ENCODE measurements at places on chromosomes 11 and 22.

DNA sequence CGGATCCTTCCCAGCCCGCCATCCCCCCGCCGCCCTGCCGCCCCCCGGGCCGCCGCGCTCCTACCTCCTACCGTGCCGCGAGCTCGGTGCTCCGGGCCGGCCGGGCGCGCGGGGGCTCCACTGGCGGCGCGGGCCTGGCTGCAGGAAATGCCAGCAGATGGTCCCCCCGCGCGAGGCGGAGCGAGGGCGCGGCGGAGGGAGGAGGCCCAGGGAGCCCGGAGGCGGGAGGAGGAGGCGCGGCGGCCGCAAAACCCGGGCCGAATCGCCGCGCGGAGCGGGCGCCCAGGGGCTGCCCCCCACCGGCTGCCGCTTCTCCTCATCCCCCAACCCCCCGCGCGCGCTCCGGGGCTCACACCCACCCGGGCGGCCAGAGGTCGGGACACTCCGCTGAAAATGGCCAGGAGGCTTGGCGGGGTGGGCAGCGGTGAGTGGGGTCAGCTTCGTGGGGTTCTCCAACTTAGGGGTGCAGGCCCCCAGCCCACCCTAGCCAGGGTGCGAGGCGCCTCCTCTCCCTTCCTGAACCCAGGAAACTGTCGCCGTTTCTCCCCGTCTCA lies at the start of gene OSBPL5:
Gene OSBPL5 (minus strand): TSS at position 159 of the 554 bp plus-strand sequence. CDS start 36,162 bp downstream, outside the sequence.
- peak; percentile 67 for DNase-seq

DNA sequence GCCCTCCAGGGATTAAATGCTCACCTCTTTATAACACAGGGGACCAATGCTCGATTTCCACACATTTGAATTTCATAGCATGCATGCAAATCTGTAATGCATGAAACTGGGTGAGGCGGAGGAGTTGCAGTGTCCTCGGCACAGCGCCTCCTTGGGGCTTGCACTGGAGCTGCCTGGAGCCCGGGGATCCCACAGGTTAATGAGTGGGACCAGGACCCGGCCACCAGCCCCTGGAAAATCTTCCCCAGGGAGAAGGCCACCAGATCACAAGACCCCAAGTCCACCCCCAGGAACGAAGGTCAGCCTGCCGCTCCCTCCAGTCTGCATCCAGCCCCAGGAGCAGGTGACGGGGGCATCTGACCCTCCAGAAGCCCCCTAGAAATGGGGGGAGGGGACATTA lies 119.1 kb downstream of the MN1 start:
- DNase-seq: no peak

GRCh38 chr22:48885271-48885918 lies 942.3 kb downstream of the BRD1 start:
- no peak for DNase-seq

GRCh38 chr11:1619449-1619848 lies 2.5 kb downstream of the KRTAP5-4 start:
- DNase-seq: no peak

DNA sequence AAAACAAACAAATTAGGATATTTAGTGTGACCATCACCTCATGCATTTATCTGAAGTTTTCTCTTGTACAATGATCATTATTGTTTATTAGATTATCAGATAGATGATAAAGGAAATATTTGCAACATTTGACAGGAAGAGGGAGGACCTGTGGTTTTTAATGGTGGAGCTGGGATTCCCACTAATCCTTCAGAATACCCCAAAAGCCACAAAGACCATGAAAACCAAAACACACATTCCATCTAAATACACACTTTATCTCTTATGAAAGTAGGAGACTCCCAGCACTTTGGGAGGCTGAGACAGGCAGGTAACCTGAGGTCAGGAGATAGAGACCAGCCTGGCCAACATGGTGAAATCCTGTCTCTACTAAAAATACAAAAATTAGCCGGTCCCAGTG lies 7.6 kb upstream of the NDUFV1 start:
- no peak for DNase-seq

DNA sequence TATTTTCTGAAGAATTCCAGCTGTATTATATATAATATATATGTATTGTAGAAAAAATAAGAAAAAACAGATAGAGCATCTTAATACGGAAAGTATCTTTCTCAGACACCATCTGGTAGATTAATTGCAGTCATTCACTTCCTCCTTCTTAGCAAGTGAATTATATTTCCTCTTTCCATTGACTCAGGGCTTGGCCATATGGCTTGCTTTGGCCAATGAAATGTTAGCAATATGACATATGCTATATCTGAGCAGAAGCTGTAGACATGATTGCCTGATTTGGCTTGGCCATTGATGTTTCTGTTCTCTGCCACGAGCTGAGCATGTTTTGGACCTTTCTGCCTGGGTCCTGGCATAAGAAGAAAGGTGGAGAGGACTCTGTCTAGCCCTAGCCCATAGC lies 34.4 kb upstream of the ZBED5 start:
- no peak for DNase-seq

DNA sequence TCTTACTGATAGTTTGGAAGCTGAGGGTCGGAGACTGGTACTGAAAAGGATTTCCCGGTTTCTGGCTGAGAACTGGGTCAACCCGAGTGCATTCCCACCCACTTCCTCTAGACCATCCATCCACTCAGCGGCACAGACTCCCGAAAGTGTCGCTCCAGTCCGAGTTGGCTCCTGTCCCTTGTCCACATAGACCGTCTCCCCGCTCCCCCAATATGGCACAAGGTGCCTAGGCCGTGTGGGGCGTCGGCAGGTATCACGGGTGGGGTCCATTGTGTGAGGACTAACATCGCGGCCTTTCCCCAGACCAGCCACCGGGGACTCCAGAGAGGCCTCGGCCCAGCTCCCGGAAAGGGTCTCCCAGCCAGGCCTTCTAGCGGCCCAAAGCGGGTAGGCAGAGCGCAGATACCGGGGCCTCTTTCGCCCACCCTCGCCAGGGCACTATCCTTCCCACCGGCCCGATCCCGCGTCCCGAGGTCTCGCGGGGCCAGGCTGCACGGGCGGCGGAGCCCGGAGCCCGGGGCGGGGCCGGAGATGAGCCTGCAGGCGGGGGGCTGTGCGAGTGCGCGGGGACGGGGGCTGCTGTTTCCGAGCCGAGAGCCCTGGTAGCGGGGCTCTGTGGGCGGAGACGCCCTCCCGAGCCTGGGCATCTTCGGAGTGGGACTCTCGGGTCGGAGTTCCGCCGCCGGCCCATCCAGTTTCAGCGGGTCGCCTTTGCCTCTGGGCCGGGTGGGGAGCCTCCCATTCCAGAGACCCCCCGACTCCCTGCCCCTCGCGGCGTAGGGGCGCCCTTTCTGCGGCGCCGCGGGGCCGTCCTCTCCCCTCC lies 21.1 kb downstream of the SERPINH1 start:
- peak; percentile 81 for DNase-seq

DNA sequence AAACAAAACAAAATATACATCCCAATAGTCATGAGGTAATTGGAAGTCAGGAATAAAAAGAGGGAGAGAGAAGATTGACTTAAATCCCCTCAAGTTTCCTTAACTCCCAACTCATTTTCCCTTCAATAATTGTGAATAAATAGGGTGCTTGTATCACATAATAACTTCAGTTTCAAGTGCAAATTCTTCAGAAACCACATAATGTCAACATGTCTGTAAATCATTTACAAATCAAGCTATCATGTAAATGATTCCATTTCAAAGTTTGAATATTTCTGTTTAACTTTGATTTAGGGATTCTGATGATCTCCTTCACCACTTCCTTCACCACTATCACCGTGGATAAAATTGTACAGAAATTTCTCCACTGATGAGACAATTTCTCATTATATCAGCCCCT lies 23.2 kb downstream of the CASP5 start:
- no peak for DNase-seq

GRCh38 chr11:78740199-78741071 lies 165.8 kb upstream of the NARS2 start:
- no peak for DNase-seq

GRCh38 chr11:35045236-35045820 lies 93.6 kb upstream of the CD44 start:
- DNase-seq: peak; percentile 52

- no peak for DNase-seq
These were observed 92.9 kb upstream of the ISX start for GRCh38 chr22:34973016-34973415.

DNA sequence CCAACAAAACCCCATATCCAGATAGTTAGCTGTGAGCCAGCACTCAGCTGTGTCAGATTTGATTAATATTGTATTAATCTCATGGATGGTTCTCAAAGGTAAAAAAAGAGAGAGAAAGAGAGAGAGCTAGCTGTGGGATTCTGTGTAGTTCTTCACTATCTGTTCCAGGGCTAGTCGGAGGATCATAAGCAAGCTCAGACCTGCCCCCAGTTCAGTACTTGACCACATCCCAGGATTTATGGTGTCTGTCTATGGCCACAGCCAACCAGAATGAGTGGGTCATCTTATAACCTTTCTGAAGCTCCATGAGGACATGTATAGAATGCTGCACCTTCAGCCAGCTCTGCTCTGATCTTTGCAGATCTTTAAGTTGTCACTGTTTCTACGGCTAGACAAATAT lies 13.5 kb upstream of the B3GNT6 start:
- DNase-seq: no peak

GRCh38 chr11:119248750-119249670 lies 42.9 kb downstream of the CBL start:
- DNase-seq: no peak

DNA sequence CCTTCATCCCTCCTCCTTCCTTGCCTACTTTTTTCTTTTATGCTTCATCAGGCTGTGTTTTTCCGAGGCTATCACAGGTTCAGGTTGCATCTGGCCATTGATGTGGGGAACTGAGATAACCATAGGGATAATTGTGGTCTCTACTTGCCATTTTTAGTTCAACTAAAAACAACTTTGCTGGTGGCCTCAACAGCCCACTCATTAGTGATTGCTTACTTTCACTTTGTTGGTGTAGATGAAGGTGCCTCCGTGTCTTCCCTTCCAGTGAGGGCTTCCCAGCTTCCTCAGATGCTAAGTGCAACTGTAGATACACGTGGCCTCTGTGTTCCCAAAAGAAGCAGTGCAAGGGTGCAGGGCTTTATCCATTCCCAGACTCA lies 35.0 kb downstream of the KCNJ1 start:
- DNase-seq: no peak

DNA sequence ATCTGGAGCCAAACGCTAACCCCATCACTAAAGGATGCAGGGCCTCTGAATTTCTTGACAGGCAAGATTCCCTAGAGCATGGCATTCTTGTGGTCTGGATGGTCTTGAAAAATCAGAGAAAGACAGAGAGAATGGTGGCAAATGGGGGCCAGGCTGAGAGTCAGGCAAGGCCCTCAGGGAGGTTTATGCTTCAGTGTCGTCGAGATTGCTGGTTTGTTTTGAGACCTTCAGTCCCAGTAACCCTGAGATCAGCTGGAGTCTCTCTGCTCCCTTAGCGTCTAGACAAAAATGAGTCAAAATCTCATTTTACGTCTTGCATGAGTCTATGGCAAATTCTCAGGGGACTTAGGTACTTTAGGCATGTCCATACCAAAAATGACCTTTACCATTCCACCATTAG lies 539.3 kb downstream of the SOX6 start:
- DNase-seq: no peak

- DNase-seq: no peak
These were observed 12.7 kb upstream of the TNNT3 start for GRCh38 chr11:1906611-1907423.
